ENCODE measurements at places on chromosomes 1 and 21.

GRCh38 chr1:44511769-44512168 is 106.7 kb downstream of the RNF220 start:
- no peak for DNase-seq

DNA sequence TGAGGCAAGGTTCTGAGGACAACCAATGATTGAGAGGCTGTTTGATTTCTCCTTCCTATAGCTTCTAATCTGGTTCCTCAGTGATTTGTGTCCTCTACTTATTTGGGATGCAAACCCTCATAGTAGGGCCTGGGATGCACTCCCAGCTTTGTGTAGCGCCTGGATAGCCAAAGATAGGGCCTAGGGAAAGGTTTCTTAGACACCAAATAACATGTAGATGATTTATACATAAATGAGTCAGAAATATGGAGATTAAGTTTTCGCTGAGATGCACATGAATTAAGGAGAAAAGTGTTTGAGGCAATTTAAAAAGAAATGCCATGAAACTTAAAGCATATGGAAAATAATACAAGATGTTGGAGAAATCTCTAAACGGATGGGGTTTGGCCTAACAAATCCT is 66.0 kb upstream of the LMO4 start:
- no peak for DNase-seq

DNA sequence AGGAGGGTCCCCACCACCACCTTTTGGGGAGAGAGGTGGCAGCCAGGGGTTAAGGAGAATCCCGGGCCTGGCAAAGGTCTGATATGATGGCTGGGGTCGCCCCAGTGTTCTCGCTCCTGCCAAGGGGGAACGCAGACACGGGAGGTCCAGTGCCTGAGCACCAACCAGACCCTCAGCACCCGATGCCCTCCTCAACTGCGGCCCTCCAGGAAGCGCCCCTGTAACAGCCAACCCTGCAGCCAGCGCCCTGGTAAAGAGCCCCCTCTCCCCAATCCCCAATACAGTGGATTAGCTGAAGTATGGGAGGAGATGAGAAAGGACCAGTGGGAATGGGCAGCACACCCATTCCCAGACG is 10.4 kb downstream of the ADAMTSL4 start:
- no peak for DNase-seq

DNA sequence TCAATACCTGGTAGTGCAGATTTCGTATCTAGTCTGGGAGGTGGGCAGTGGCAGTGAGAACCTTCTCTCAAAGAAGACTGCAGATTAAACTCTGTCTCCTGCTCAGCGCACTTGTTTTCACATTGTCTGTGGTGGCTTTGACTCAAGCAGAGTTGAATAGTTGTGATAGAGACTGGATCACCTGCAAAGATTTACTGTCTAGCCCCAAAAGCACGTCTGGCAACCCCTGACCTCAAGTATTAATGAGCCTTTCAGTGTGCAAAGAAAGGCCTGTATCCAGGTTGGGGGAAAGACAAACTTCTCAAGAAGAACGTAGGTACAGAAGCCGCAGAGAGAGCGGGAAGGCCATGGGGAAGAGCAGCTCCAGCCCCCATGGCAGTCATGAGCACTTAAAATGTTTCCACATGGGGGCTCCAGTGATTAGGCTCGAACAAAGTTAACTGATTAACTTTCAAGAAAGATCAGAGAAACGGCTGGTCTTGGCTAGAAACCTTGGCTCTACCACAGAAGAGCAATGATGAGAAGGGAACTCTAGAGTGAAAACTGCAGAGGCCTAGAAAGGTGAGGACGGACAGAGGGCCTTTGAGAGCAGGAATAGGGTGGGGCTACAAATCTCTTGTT is 15.2 kb downstream of the HENMT1 start:
- DNase-seq, result no peak

GRCh38 chr1:198295971-198296370 is 139.2 kb downstream of the NEK7 start:
- no peak for DNase-seq

DNA sequence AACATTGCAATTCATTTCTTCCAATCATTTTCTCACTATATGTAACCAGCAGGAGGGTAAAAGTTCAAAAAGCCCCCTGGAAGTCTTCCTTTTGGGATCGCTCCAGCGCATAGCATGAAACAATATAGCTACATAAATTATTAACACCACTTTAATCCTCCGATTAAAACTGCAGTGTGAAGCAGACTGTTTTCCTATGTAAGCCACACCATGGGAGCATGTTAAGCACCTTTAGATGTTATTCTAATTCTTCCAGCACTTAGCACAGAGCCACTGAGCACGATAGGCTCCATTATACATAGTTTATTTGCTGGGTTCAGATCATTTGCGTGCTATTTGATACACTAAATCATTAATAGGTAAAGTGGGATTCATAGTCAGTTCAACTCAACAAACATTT is 18.4 kb upstream of the GADD45A start:
- DNase-seq, result no peak

DNA sequence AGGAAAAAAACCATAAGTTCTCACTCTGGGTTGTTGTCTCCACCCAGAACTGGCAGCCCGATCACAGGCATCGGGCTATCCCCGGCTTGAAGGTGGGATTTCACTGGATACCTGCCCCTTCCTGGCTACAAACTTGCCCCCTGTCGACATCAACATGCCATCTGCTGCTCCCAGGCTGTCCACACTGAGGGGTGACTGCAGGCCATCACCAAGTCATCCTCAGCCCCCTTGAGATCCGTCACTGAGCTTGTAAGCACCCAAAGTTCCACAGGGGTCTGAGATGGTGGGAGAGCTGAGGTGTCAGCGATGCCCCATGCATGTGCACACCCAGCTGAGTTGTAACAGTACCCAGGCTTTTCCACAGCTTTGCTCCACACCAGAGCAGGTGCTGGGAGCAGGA is 211.0 kb downstream of the AMY1C start:
- DNase-seq, result no peak

DNA sequence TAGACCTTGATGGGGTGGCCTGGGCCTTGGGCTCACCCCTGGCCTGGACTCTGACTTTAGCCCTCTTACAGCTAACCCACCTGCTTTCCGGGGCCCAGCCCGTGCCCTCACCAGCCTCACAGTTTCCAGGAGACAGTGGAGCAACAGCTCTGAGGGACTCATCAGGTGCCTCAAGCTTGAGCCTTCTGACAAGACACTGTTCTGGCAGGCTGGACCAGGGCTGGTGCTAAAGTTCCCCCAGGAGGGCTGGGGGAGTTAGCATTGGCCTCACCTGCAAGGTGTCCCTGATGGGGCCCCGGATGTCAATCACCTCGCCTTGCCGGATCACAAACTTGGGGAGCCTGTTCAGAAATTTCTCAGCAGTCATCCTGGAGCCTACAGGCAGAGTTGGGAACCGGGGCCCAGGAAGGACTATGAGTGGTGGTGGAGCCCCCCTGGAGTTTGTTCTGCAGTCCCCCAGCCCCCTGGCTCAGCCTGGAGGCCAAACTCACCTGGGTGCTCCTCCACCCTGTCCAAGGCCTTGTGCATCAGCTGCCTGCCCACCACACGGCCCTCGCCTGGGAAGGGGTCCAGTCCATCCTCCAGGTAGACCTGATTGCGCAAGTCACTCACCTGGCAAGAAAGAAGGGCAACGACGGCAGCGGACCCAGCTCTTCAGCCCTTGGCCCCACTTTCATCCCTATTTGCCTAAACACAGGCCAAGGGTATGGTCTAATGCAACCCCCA is 4.1 kb downstream of the SH3BGRL3 start:
- DNase-seq, result no peak

- DNase-seq, result no peak
Measured at GRCh38 chr1:53328541-53329499, 950 bp upstream of the LRP8 start.

DNA sequence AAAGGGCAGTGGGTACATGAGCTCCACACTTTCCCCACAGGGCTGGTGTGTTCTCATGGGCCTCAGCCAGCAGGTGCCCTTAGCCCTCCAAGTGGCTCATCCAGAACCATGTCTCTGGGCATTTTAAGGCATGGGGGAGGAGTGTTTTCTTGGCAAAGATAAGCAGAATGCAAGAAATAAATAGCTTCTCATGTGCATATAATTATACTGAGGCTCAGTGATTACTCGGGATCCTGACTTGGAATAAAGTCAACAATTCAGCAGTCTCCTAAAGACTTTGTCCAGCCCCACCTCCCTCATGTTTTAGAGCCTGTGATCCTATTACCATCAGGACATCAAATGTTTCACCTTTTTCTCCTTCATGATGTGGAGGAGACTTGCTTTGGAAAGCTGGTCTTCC is 92.7 kb upstream of the COG2 start:
- no peak for DNase-seq

GRCh38 chr1:234729561-234730474 is 119.8 kb upstream of the IRF2BP2 start:
- DNase-seq, result no peak

GRCh38 chr1:33390542-33390941 is 40.4 kb downstream of the PHC2 start:
- DNase-seq, result no peak

DNA sequence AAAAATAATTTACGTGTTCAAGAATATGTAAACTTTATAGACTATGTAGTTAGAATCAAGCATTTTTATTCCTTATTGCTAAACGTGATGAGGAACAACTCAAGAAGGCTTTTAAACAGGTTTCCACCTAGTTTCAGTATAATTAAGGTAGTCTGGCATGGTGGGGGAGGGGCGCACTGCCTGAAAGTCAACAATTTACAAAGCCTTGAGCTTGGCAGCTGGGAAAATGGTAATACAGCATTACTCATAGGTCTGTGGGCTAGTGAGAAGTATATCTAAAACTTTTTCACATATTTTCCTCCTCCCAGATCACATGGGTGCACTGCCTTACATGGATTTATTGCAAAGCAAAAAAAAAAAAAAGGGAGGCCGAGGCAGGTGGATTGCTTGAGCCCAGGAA is 75.2 kb downstream of the EVI5 start:
- DNase-seq, result no peak

- no peak for DNase-seq
Measured at GRCh38 chr21:17901458-17902079, 82.4 kb upstream of the C21orf91 start.

- DNase-seq, result no peak
Measured at GRCh38 chr1:241473026-241473425, 46.5 kb downstream of the FH start.

- no peak for DNase-seq
Measured at GRCh38 chr1:106278716-106279115, 777.8 kb upstream of the PRMT6 start.

DNA sequence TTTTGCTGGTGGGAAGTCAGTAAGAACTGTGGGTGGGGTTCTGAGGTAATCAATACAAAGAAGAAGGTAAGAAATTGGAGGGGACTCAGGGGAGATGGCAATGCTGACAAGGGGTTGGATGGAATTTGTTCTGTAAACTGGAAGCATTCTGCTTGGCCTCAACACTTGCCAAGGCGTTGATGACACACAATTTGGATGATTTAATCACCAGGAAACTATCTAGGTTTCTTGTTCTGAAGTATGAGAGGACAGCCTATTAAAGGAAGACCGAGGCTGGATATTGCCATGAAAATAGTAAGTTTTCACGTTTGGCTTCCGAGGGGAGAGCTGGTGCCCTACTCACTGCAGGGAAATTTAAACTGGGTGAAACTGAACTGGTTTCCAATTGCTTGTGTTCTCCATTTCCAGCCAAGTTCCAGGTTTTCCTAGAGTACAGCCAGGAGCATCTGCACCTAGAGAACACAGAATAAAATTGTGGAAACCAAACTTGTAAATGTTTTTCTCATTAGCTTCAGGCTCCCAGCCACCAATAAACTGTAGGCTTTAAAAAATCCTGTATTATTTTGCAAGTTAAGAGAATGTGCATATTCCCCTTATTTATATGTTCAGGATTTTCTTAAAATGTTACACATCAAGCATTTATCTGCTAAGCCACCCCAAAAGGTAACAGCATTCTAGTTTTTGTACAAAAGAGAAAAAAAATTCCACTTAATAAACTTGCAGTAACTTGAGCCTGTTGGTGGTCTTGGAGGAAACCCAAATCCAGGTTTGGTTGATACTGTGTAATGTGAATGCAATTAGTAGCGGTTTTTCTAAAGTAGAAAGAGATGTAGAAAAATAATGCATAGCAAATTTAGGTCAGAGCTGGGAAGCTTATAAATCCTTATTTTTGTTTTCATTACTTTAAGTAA is 53.8 kb downstream of the ROR1 start:
- DNase-seq, result no peak

- DNase-seq, result no peak
Measured at GRCh38 chr1:110346690-110347089, 7.5 kb downstream of the RBM15 start.

DNA sequence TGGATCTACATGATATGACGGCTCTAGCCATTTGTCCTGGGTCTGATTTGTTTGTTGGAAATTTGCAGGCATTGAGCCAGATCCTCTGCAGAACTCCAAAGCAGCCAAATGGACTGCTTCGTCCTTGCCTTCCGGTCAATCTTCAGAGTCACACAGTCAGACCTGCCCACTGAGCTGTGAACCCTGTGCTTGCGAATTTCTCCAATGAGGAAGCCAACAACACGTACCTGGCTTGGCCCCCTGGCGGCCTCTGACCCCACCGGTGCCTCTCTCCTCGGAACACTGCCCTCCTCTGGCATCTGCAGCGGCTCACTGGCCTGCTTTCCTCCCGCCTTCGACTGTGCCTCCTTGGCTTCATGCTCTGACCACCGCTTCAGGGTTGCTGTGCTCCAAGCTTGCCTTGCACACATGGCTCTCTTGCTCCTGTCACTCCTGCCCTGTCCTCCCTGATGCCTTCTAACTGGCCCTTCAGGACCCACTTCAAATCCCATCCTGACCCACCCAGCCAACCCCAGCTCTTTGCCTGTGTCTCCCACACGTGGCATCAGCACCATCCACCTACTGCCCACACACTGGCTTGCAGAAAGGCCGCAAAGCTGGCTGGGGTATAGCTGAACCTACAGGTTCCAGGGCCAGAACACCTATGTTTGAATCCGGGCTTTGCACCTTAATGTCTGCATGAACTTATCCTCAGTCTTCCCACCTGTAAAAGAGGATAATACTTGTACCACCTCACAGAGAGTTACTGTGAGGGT is 128.2 kb downstream of the KCNN3 start:
- DNase-seq, result no peak

- DNase-seq, result no peak
Measured at GRCh38 chr1:47756006-47756405, 241.2 kb downstream of the TRABD2B start.

DNA sequence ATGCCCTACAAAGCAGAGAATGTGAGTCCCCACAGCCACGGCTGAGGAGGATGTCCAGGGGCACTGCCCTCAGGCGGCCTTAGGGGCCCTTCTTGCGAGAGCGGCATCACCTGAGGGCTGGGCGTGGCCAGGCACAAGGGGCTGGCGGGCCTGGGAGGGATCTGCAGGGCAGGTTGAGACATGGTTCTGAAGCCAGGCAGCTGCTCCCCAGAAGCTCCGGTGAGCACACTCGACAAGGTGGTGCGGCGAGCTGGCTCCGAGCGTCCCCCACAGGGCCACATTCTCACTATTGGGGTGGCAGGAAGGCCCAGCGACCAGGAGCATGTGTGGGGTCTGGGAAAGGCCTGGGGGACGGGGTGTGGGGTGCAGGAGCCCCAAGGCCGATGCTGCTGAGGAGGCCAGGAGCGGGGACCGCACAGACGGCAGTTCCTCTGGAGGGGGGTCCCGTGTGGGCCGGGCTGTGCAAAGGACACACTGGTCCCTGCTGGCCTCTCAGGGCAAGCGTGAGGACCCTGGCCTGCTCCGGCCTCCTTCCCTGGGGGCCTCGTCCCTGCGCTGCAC is 47.2 kb downstream of the MORN1 start:
- DNase-seq, result no peak

GRCh38 chr1:88741413-88741812 is 57.3 kb downstream of the PKN2 start:
- DNase-seq, result no peak

- DNase-seq, result no peak
Measured at GRCh38 chr1:58064166-58064565, 482.4 kb downstream of the OMA1 start.

GRCh38 chr1:112985123-112985522 is 29.1 kb upstream of the SLC16A1 start:
- no peak for DNase-seq
